ENCODE measurements at places on chromosomes 6 and 20. TPM values are rescaled to one million over a fixed set of nuclear protein-coding genes. Genes with fewer than 3 reads are reported as not detected.

The EYA2 gene
- 1.3 TPM for total RNA-seq

The LIN28B gene
- total RNA-seq = 76.3 TPM

The DEFB118 gene
- total RNA-seq = not detected

The C2 gene
- 1.2 TPM for total RNA-seq

The HDGFL1 gene
- total RNA-seq = not detected

DNA sequence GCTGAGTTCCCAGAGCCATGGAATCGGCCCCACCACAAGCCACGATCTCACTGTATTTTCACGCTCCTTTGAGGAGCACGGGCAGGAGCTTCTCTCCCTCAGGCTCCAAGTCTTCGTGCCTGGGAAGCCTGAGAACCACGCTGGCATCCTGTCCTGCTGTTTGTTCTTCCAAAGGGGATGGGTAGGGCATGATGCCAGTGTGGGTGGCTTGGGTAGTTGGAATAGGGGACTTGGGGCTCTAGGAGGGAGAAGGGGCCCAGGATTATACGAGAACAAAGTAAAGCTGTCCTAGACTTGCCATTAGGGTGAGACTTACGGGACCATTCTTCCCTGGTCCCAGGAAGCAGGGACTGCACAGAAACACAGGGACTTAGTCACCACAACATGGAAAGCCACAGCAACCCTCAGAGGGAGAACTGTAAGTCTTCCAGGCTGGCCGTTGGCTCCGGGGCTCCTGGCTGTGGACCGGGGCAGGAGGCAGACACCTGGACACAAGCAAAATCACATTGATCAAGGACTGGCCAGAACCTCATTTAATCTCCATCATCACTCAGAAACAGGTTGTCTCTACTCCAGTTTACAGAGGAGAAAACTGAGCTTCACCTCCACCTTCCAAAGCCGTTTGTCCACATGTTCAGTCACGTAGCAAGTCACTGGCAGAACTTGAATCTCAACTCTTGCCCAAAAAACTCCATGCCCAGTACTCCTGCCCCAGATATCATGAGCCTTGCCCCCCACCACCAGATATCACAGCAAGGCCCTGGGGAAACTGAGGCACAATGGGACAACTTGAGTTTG lies 1.3 kb downstream of the CCN5 start:
- DNase-seq = no peak
- H3K27ac ChIP-seq = no peak overlapping the region
- no peak overlapping the region for H3K4me3 ChIP-seq
- H3K4me1 ChIP-seq = peaks cover 4% of the 10 kb centered on the region

- peaks cover 8% of the 10 kb centered on the region for H3K36me3 ChIP-seq
- no peak overlapping the region for H3K27ac ChIP-seq
- no peaks in the 10 kb centered on the region for H3K27me3 ChIP-seq
- H3K4me1 ChIP-seq = peaks cover 11% of the 10 kb centered on the region
Measured at GRCh38 chr6:141259807-141260206, 872.9 kb upstream of the GJE1 start.

DNA sequence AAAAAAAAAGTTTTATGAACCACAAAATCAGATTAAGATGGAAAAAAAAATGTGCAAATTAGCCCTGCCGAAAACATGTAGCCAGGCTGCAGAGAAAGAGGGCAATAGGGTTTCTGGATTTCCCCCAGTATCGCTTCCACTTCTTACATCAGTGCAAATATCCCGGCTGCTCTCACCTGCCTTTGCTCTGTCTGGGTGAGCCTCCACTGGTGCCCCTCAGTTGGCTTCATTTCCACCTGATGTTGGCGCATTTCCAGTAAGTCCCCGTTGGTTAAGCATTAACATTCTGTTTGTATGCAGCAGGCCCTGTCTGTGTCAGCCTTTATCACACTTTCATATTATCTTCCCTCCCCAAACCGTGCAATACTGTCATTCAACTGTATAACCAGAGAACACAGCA lies 215.1 kb downstream of the CBLN4 start:
- no peaks in the 10 kb centered on the region for H3K36me3 ChIP-seq
- H3K27ac ChIP-seq = no peak overlapping the region
- H3K4me1 ChIP-seq = no peaks in the 10 kb centered on the region
- H3K27me3 ChIP-seq = no peaks in the 10 kb centered on the region
- DNase-seq = no peak
- H3K4me3 ChIP-seq = no peak overlapping the region

DNA sequence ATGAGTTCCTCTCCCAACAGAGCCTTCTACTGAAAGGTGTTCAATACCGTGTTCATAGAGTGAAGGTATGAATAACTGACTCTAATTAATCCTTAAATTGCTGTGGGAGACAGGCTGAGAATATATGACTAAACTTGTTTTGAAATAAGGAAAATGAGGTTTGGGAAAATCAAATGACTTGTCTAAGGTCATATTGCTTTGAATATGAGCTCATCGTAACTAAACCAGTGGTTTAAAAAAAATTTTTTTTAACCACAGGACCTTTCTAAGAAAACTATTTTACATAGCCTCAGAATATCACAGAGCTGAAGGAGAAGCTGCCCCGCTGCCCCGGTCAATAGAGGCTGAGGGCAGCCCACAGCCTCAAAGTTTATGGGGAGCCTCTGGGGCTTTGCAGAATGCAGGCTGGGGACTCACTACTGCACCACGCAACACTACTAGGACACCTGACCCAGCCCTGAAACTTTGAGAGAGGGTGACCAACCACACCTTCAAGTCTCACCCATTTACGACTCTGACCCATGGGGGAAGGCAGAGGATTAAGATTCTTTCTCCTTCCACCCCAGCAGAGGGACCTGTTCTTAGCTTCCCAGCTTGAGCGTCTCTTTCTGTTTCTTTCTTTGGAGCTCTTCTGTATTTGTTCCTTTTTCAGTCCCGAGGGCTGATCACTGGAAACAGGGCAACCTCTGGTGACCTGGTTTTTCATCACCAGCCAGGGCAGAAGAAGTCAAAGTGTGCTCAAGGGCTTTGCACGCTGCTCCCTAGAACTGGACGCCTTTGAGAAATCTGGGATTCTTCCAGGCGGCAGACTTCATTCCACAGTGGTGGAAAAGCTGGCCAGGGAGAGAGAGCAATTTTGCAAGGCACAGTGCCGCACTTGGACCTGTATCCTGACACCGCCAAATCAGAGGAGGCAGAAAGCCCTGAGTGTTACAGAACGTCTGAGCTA lies 220.2 kb downstream of the ATXN1 start:
- no peak for DNase-seq
- no peaks in the 10 kb centered on the region for H3K36me3 ChIP-seq
- peaks cover 16% of the 10 kb centered on the region for H3K4me1 ChIP-seq
- peak overlapping the region; percentile 12 for H3K27ac ChIP-seq

DNA sequence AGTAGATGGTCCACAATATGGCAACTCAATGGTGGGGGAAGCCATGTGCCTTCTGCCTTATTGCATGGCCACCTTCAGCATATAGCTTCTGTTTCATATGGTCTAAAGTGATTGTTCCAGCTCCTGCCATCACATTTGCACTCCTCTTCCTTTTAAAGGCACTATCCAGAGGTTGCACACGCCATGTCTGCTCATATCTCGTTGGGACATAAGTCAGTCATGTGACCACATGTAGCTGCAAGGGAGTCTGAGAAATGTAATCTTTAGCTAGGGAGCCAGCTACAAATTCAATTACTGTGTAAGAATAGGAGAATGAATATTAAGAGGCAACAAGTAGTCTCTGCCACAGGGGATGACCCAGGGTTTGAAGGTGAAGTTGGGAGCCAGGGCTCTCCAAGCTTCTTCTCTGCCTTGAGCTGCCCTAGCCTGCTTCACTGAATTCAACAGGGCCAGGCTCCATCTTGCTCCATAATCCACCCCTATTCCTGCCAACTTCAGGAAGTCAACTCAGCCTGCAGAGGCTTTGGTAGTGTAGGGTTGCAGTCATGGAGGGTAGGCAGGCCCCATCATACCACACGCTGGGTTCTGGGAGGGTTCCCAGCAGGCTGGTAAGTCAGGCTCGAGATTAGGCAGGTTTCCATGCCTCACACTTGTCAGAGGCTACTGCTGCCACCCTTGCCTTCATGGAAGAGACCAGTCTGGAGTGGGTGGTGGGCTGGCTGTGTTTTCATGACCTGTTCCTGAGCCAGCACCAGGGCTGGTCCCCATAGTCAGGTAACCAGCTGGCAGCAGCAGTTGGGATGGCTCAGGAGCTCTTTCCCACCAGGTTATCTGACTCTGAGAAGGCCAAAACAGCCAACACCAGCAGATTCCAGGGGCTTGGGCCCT lies 56.7 kb upstream of the SAYSD1 start:
- peaks cover 26% of the 10 kb centered on the region for H3K36me3 ChIP-seq
- H3K27me3 ChIP-seq = no peaks in the 10 kb centered on the region

DNA sequence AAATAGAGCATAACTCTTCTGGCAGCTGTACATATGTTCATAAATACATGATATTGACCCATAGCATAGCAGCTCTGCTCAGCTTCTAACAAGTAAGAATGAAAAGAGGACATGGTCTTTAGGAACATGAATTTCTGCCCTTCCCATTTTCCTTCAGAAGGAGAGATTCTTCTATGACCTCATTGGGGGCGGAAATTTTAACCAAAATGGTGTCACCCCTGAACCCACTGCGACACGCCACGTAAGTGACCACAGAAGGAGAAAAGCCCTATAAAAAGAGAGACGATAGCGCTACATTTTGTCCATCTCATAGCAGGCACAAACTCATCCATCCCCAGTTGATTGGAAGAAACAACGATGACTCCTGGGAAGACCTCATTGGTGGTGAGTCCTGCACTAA lies at the start of gene IL17A:
TSS of gene IL17A (plus strand) at position 301 of the 400 bp plus-strand sequence. CDS start at position 358, 57 bp downstream.
- no peaks in the 10 kb centered on the region for H3K36me3 ChIP-seq
- H3K27ac ChIP-seq = no peak within 1 kb of the TSS
- H3K4me3 ChIP-seq = no peak within 1 kb of the TSS
- H3K27me3 ChIP-seq = peaks cover 4% of the 10 kb centered on the region
- H3K4me1 ChIP-seq = no peaks in the 10 kb centered on the region

GRCh38 chr20:21505161-21505809 lies 8.6 kb downstream of the NKX2-2 start:
- H3K27ac ChIP-seq = no peak overlapping the region
- peaks cover 23% of the 10 kb centered on the region for H3K4me1 ChIP-seq
- peak; percentile 92 for DNase-seq

DNA sequence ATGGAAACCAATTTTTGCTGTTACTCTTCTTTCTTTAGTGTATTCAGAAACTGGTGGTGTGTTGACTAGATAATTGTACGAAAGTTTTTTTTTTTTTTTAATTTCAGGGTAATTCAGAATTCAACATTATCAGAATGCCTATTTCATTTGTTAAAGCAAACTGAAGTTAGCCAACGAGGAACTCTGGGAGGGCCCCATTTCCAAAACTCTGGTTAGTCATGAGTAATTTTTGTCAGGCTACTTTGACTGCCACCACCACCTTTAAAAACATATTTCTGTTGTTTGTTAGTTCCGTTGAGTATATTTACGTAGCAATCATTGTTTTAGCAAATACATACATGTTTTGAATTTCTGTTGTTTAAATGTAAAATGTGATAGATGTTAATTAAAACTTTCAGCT lies 763 bp downstream of the ZKSCAN8 start:
- H3K27me3 ChIP-seq = peaks cover 11% of the 10 kb centered on the region
- H3K4me1 ChIP-seq = peaks cover 36% of the 10 kb centered on the region
- peak overlapping the region; percentile 99 for H3K4me3 ChIP-seq
- H3K36me3 ChIP-seq = peaks cover 15% of the 10 kb centered on the region
- DNase-seq = no peak
- peak overlapping the region; percentile 98 for H3K27ac ChIP-seq

DNA sequence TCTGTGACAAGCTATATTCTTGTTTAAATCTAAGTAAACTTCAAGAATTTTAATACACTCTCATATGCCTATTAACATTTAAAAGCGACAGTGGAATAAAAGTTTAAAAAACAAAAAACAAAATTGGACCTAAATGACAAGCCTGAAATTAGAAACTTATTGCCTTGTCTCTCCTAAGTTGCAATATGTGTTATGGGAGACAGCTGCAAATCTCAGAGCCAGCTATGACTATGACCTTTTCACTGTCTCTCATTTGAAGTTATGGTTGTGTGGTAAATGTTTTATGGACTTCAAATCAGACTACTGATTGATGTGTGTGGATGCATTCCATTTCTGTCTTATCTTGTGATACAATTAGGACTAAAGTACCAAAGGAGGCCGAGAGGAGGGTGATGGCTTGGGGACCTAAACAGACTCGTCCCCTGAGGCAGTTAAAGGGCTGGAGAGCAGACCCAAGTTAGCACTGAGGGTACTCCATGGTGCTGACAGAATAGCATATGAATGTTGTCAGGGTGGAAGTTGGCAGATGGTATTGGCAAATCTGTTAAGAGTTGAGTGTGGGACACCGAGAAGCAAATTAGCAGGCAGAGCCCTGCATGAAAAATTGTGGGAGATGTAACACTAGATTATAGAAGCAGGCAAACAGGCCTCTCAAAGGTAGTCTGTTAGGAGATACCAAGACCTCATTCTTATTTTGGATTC lies 930.1 kb upstream of the MAN1A1 start:
- no peak overlapping the region for H3K27ac ChIP-seq
- no peak overlapping the region for H3K4me3 ChIP-seq
- H3K27me3 ChIP-seq = no peaks in the 10 kb centered on the region
- no peaks in the 10 kb centered on the region for H3K36me3 ChIP-seq
- DNase-seq = no peak

- no peaks in the 10 kb centered on the region for H3K27me3 ChIP-seq
- H3K27ac ChIP-seq = peak overlapping the region; percentile 72
- no peak for DNase-seq
- no peaks in the 10 kb centered on the region for H3K4me1 ChIP-seq
Measured at GRCh38 chr6:142542704-142543233, 241.0 kb downstream of the ADGRG6 start.

GRCh38 chr6:97586344-97586743 lies 303.3 kb upstream of the MMS22L start:
- no peaks in the 10 kb centered on the region for H3K27me3 ChIP-seq
- no peak overlapping the region for H3K4me3 ChIP-seq
- DNase-seq = no peak
- H3K4me1 ChIP-seq = no peaks in the 10 kb centered on the region
- H3K27ac ChIP-seq = no peak overlapping the region

- peaks cover 41% of the 10 kb centered on the region for H3K27me3 ChIP-seq
- H3K4me1 ChIP-seq = peaks cover 10% of the 10 kb centered on the region
- no peaks in the 10 kb centered on the region for H3K36me3 ChIP-seq
- DNase-seq = no peak
- H3K27ac ChIP-seq = no peak overlapping the region
- H3K4me3 ChIP-seq = peak overlapping the region; percentile 83
Measured at GRCh38 chr20:708956-709355, 33.4 kb upstream of the SCRT2 start.

- H3K36me3 ChIP-seq = no peaks in the 10 kb centered on the region
- no peak overlapping the region for H3K27ac ChIP-seq
- H3K4me3 ChIP-seq = no peak overlapping the region
- DNase-seq = no peak
Measured at GRCh38 chr6:151118461-151119123, 121.2 kb upstream of the AKAP12 start.

Measured in neural crest cell (in vitro differentiated cells).